A549 treated with RU486 at 1 μM for 4 hours (cell line): ENCODE measurements at places on chromosomes 2 and 18. TPM values are rescaled to one million over a fixed set of nuclear protein-coding genes. Genes with fewer than 3 reads are reported as not detected.

SATB2 gene
- 3.1 to 3.7 TPM (median 3.6 TPM) in 5 replicates for total RNA-seq

CLEC4F gene
- total RNA-seq: not detected in 5 replicates

ANKAR gene
- 0.97 to 1.9 TPM (median 1.1 TPM) in 5 replicates for total RNA-seq

RAB31 gene
- 22.1 to 33.5 TPM (median 28.0 TPM) in 5 replicates for total RNA-seq

PARD3B gene
- total RNA-seq: 0.70 to 1.6 TPM (median 0.93 TPM) in 5 replicates

SNORC gene
- 5.3 to 15.8 TPM (median 9.8 TPM) in 5 replicates for total RNA-seq

FNDC4 gene
- total RNA-seq: 2.1 to 5.5 TPM (median 4.2 TPM) in 5 replicates

CDH20 gene
- not detected in 5 replicates for total RNA-seq

MARS2 gene
- 10.6 to 12.6 TPM (median 11.4 TPM) in 5 replicates for total RNA-seq

REG3G gene
- not detected in 5 replicates for total RNA-seq

C18orf32 gene
- total RNA-seq: 9.3 to 25.7 TPM (median 24.9 TPM) in 5 replicates

LYPD6B gene
- not detected in 5 replicates for total RNA-seq

CYRIA gene
- 0.06 to 0.18 TPM (median 0.10 TPM) in 5 replicates for total RNA-seq

BMPR2 gene
- 10.4 to 16.4 TPM (median 14.7 TPM) in 5 replicates for total RNA-seq

SF3B6 gene
- 159 to 233 TPM (median 180 TPM) in 5 replicates for total RNA-seq

ERBB4 gene
- total RNA-seq: not detected in 5 replicates

SEMA4F gene
- total RNA-seq: 8.1 to 12.1 TPM (median 9.2 TPM) in 5 replicates

LOXHD1 gene
- total RNA-seq: not detected in 5 replicates

LIPT1 gene
- 3.6 to 4.1 TPM (median 3.9 TPM) in 5 replicates for total RNA-seq

ASAP2 gene
- 24.6 to 41.0 TPM (median 37.0 TPM) in 5 replicates for total RNA-seq

ASPRV1 gene
- 0.17 to 0.29 TPM (median 0.23 TPM) in 5 replicates for total RNA-seq

SLC5A7 gene
- not detected in 5 replicates for total RNA-seq

DPP4 gene
- total RNA-seq: 0.30 to 0.71 TPM (median 0.62 TPM) in 5 replicates

LOXL3 gene
- total RNA-seq: 0.14 to 0.66 TPM (median 0.25 TPM) in 5 replicates

REEP1 gene
- 0.55 to 0.62 TPM (median 0.61 TPM) in 5 replicates for total RNA-seq

CFC1B gene
- not detected in 5 replicates for total RNA-seq

DCDC2C gene
- total RNA-seq: 0.24 to 0.54 TPM (median 0.30 TPM) in 5 replicates

CDH2 gene
- 29.9 to 52.8 TPM (median 43.0 TPM) in 5 replicates for total RNA-seq

HOXD9 gene
- 1.0 to 1.7 TPM (median 1.2 TPM) in 5 replicates for total RNA-seq

CCDC141 gene
- not detected in 5 replicates for total RNA-seq

CIB4 gene
- 0.20 to 0.28 TPM in 2 of 5 replicates, not detected in the others for total RNA-seq

ATOH8 gene
- 5.2 to 7.1 TPM (median 5.9 TPM) in 5 replicates for total RNA-seq

SERPINB4 gene
- 0.11 to 0.18 TPM (median 0.15 TPM) in 4 of 5 replicates, not detected in the other for total RNA-seq

DPP10 gene
- not detected in 5 replicates for total RNA-seq

LRRC30 gene
- not detected in 5 replicates for total RNA-seq

CD8A gene
- 0.21 to 0.34 TPM (median 0.32 TPM) in 5 replicates for total RNA-seq

BCL11A gene
- 0.31 to 0.54 TPM (median 0.37 TPM) in 3 of 5 replicates, not detected in the others for total RNA-seq

CHN1 gene
- 15.0 to 20.7 TPM (median 19.1 TPM) in 5 replicates for total RNA-seq

MBOAT2 gene
- total RNA-seq: 16.6 to 31.7 TPM (median 30.7 TPM) in 5 replicates

CFAP210 gene
- 0.30 to 0.64 TPM (median 0.37 TPM) in 5 replicates for total RNA-seq
